ENCODE measurements at places on chromosomes 1 and 21.

GRCh38 chr1:74791491-74791890 is 58.5 kb downstream of the TYW3 start:
- DNase-seq: no peak

DNA sequence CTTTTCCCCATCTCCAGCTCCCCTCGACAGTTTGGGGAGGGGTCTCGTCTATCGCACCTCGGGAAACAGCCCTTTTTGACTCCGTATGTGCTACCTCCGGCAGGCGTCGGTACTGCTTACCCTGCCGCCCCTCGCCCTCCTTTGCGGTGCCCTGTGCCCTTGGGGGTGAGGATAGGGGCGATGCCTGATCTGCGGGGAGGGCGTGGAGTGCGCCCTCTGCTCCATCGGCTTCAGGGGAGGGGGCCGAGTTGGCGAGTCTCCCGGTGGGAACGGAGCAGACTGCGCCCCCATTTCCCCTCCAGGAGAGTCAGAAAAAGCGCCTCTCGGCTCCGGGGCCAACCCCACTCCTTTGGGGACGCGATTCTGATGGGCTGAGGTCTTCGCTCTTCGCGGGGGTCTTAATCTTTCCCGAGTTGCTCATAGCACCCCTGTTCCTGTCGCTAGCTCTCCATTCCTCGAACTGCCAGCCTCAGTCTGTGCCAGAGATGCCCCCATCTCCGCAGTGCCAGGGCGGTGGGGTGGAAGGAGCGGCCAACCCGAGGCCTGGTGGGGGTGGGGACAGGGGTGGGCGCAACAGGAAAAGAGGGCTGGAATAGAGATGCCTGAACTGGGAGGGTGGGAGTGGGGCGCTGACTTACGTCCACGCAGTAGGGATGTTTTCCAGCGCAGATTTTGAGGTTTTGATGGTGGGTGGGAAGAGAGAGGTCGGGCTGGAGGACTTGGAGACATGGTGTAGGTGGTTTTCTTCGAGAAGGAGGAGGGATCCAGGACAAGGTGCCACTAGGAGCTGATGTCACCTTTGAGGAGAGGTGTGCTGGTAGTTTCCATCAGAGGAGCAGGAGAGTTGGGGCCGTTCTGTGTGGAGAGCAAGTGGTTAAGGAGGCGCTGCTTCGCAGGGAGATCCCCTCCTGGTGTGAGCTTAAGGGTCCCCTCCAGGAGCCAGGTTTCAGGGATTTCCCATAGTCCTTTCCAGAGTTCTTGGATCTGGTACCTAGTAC is 674 bp downstream of the PPFIA4 start:
- no peak for DNase-seq

- no peak for DNase-seq
Observed at GRCh38 chr1:86696522-86696921, 7.9 kb upstream of the SH3GLB1 start.

DNA sequence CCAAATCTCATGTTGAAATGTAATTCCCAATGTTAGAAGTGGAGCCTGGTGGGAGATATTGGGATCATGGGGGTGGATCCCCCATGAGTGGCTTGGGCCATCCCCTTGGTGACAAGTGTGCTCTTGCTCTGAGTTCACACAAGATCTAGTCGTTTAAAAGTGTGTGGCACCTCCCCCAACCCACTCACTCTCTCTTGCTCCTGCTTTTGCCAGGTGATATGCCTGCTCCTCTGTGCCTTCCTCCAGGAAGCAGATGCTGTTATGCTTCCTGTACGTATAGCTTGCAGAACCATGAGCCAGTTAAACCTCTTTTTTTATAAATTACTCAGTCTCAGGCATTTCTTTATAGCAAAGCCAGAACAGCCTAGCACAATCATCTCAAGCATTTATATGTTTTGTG is 23.0 kb upstream of the HSPA13 start:
- no peak for DNase-seq

GRCh38 chr21:31201548-31201947 is 142.5 kb downstream of the TIAM1 start:
- DNase-seq: no peak

GRCh38 chr1:212630158-212630900 is 21.8 kb downstream of the ATF3 start:
- no peak for DNase-seq

DNA sequence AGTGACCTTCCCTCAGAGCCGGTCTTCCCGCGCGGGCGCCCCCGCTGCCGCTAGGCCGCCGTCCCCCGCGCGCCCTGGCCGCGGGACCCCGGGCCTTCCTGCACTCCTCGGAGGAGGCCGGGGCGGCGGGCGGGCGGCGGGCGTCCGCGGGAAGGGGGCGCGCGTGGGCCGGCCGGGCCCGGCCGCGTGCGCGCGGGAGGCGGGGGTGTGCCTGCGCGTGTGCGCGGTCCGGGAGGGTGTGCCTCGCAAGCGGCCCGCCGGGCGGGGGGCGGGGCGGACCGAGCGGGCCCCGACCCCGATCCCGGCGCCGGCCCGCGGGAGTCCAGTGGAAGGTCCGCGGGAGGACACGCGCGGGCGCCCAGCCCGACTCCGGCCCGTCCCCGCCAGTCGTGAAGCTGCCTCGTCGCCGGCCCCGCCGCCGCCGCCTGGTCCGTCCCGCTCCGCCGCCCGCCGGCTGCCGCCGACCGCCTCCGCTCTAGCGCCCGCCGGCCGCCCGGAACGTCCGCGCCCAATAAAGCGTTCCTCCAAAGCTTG is 438 bp downstream of the MRPS6 start:
- no peak for DNase-seq

Measured in SW 1271 (cell line).